ENCODE measurements at places on chromosomes 4 and X.

GRCh38 chr4:2073808-2074481, 14.8 kb downstream of the NAT8L start:
- DNase-seq = no peak

GRCh38 chr4:74095886-74096264, 3.1 kb downstream of the CXCL2 start:
- no peak for DNase-seq

GRCh38 chrX:131359611-131360010, 70.5 kb upstream of the IGSF1 start:
- no peak for DNase-seq

DNA sequence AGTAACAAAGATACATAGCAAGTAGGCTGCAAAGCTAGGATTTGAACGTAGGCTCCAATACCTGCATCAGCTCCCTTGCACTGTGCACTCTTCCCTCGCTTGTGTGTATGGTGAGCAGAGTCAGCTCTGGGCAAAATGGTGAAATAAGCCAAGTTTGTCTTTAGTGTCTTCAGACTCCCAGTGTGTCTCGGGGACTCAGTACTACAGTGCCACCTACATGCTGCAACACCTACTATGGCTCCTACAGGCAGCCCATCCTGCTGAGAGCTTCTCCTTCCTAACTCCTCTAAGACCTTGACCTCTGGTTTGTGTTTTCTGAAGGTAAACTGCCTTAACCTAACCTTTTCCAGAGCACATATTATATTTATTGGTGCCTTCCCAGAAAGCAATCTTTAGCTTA, 42.5 kb downstream of the RTL9 start:
- DNase-seq = no peak

DNA sequence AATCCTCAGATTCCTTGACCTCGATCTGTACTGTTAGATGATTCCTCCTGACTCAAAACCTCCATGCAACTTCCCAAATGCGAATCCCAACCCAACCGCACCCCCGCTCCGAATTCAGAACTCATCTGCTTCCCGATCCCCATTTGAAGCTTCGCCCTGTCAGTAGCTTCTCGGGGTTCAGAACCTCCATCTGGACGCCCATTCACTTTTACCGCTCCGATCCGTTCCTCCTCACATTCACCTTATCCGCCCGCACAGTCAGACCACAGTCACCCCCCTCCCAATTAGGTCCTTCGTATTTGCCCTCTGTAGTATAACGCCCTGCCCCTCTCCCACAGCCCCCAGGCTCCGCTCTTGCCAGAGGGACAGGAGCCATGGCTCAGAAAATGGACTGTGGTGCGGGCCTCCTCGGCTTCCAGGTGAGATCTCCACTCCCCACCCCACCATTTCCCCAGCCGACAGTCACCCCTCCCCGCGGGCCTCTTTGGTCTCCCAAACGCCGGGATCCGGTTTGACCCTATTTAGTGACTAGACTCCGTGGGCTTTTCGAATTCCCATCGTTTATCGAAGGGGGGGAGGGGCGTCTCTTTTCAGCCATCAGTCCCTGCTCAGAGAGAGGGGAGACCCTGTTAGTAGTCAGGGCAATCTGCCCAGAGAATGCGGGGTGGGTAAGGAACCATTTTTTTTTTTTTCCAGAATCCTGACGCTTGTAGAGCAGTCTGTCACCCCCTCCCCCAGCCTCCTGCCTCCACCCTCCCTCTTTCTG, 691 bp downstream of the MAGED1 start:
- DNase-seq = no peak

- DNase-seq = no peak
Observed at GRCh38 chrX:100883654-100884053, 9.5 kb upstream of the NOX1 start.

DNA sequence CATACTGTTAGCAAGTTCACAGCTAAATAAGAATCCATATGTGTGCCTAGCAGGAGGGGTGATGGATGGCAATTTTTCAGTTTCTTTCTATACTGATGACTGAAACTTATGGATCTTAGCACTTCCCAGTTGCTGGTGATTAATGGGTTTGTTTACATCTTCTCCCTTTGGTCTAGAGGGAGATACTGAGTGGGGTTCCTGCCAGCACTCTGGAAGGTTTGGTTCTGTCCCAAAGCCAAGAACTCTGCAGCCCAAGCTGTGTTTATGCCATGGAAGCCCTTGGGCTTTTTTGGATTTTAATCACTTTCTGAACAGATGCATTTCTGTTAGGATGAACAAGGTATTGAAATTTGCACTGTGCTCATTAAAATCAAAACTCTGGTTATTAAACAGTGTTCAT, 43.5 kb downstream of the DDIT4L start:
- no peak for DNase-seq

GRCh38 chr4:16297003-16297402, 70.7 kb upstream of the TAPT1 start:
- no peak for DNase-seq

GRCh38 chr4:163744861-163745260, 250.4 kb downstream of the TMA16 start:
- no peak for DNase-seq

DNA sequence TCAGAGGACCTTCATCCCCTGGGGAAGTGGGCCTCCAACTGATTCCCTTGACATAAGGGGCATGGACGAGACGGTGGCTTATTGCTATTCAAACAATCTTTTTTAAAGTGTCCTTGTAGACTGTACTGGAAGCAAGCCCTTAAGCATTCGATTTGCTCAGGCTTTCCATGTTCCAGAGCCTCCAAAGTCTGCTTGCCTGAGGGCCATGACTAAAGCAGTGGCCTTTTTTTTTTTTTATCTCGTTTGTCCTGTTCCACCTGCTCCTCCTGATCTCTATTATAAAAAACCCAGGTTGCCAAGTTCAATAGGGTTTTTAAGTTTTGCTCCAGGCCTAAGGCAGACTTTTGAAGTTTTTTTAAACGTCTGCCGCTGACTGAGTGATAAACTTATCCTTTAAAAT, 103.7 kb upstream of the AADAT start:
- no peak for DNase-seq

DNA sequence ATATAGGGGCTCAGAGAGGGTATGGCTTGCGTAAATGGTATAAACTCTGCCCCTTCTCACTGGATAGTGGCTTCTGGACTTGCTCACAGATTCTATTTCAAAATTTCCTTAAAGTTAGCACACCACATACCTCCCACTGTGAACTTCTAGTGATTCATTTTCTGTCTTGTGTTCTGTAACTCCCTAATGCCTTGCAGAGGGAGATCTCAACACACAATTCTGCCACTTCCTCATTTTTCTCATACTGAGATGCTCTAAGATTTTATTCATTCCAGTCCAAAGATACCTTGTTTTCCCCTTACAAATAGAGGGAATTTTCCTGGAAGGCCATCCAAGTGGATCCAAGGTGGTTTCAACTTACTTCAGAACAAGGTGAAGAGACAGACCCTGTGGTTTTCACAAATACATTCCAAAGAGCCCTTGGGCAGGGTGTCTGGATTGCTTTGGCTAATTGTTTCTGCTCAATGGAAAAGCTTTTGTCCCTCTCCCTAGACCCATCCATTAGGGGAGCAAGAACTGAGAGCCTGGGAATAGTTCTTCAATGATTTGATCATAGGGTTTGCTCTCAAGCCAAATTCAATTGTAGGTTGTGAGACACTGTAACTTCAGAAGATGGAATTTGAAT, 52.1 kb upstream of the CAPN6 start:
- no peak for DNase-seq

DNA sequence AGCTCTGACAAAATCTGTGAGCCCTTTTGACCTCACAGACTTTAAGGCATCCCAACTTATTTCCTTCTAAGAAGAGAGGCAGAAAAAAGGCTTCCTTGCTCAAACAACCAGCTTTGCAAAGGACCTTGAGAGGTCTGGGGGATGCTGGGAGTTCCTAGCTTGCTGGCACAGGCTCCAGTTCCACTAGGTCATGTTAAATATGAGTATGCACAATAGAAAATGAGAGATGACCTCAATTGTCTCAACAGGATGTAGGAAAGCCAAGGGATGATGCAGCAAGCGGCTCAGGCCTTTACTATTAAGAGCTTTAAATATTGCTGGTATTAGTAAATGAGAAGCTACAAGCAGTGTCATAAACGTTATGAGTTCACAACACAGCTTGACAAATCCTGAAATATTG, 13.3 kb upstream of the ZNF827 start:
- no peak for DNase-seq

GRCh38 chrX:154596290-154596929, 11.5 kb downstream of the CTAG1A start:
- DNase-seq = no peak

DNA sequence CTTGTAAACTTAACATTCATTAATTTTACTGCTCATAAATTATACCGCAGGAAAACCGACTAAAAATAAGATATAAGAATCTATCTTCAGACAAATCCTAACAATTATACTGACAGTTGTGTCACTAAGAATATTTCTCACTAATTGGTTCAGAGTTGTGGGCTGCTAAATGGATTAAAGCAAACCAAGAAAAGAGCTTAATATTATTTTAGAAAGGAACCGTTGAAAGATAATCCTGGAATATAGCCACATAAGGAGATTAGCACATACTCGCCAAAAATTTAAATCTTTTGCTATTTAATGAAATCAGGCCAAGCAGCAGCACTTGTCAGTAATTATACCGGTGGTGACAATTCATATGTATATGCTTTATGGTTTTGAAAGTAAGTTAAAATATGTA, 132.8 kb downstream of the SLIT2 start:
- no peak for DNase-seq

- DNase-seq = no peak
Observed at GRCh38 chr4:85681221-85681657, 206.3 kb downstream of the ARHGAP24 start.

- DNase-seq = no peak
Observed at GRCh38 chrX:8190341-8190830, 19.3 kb upstream of the VCX2 start.

GRCh38 chrX:9117851-9118250, 83.9 kb upstream of the FAM9B start:
- no peak for DNase-seq

DNA sequence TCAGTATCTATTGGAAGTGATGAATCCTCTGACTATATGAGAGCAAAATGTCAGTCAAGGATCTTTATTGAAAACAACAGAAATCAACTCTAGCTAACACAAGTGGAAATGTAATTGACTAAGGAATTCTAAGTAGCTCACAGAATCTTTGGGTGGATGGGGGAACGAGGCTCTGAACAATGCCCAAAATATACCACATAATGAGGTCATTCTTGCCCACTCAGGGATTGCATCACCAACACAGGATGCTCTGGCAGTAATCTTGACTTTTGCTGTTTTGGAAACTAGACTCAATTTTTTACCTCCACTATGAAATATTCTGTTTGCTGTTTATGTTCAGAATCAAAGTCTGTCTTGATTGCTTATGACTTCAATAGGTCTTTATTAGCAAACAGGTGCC, 127.4 kb upstream of the UNC5C start:
- no peak for DNase-seq

DNA sequence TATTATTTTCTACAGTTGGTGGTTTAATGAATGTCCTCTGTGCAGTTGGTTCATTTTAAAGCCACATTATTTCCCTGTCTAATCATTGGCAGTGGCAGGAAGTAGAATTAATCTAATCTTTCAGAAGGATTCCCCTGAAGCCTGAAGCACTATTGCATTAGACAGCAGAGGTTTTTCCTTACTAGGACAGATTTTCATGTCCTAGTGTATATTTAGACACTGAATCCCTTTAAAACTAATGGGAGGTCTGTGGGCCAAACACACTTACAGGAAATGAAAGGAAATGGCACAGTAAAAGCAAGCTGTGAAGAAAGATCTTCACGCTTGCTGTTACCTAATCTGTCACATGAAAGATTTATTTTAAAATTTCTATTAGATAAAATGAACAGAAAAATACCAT, 165.2 kb downstream of the SLC39A8 start:
- no peak for DNase-seq

DNA sequence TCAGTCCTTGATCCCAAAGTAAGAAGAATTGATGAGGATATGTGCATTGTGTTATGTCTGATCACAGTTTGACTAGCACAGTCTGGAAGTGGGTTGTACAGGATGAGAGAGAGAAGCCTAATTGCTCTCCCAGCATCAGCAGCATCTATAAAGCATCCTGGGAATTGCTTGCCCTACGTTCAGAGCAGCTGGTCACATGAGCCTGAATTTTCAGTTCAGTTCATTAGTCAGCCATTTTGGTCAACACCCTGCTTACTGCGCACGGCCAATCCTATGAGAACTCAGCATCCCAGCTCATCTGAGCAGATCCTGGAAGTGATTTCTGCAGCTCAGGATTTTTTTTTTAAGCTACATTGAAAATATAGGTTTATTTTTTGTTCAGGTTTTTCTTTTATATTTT, at the start of gene RUFY3:
Gene RUFY3 (plus strand): TSS at position 218 of the 400 bp plus-strand sequence. CDS start 610 bp downstream, outside the sequence.
- DNase-seq = no peak

- DNase-seq = no peak
Observed at GRCh38 chr4:18686338-18687037, 664.9 kb upstream of the LCORL start.

DNA sequence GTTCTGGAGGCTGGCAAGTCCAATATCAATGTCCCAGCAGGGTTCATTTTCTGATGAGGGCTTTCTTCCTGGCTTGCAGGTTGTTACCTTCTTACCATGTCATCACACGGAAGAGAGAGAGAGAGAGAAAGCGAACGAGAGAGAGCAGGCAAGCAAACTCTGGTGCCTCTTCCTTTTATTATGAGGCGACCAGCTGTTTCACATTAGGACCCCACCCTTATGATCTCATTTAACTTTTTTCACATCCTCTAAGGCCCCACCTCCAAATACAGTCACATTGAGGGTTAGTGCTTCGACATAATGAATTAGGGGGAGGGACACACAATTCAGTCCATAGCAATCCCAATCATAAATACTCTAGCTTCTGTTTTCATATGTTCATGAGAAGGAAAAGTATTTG, 10.6 kb upstream of the GPR174 start:
- DNase-seq = no peak

DNA sequence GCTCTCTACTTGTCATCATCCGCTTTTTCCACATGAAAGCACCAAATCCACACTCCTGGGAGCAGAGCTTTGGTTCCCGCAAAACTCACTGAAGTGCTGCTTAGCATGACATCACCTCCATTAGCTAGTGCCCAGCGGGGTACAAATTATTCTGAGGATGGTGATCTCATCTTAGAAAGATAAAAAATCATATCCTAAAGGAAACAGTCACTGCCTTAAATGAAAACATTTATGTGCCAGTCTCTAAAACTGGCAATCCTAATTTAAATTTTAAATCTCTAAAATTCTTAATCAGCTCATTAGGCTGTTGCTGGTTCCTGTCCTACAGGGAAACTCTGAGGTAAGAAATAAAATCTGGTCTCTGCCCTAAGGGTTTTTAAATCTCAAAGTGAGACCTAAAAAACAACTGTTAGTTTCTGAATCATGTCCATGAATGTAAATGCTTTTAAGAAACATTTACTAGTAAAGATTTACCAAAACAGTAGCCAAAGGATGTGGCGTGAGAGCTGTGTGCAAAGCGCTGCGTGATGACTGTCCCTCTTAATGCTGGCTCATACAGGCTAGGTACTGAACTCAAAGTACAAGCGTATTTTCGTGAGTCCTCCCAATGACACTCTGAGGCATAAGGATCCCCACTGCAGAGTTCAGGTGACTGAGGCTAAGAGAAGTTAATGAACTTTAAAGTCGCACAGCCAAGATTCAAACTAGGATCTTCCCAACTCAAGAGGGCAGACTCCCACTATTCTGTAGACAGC, 4.5 kb downstream of the CASP3 start:
- DNase-seq = no peak

- DNase-seq = no peak
Observed at GRCh38 chr4:152700151-152700550, 20.4 kb upstream of the TMEM154 start.

- DNase-seq = no peak
Observed at GRCh38 chr4:39574946-39575345, 47.7 kb upstream of the UGDH start.

All from stimulated activated CD4-positive, alpha-beta T cell treated with anti-CD3 and anti-CD28 coated beads, Interleukin-15, amount 100 ng/mL, for 48 hours (primary cell).